Left lobe of liver (tissue), 2 donors: ENCODE measurements at places on chromosomes 11 and 22.

DNA sequence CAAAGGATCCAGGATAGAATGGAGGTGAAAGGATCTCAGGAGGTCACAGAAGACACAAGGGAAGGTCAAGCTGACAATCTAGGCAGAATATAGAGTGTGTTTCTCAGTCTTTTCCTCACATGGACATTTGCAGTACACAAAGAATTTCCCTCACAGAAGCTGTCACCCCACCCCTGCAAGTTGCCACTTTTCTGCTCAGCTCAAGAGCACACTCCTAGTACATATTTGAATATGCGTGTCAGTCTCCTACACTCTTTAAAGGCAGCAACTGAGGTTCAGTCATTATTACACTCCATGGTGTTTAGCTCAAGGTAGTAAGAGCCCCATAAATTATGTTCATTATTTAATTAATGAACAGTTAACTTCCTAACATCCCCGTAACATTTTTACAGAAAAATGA, 59.1 kb downstream of the ETS1 start:
- DNase-seq = no peak

DNA sequence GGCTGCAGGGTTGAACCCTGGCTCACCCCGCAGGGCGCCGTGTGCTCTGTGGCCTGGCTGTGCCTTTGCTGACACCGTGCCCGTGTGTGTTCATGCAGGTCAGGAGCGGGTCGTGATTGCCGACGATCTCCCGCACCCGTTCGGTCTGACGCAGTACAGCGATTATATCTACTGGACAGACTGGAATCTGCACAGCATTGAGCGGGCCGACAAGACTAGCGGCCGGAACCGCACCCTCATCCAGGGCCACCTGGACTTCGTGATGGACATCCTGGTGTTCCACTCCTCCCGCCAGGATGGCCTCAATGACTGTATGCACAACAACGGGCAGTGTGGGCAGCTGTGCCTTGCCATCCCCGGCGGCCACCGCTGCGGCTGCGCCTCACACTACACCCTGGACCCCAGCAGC, 47.0 kb upstream of the PPP6R3 start:
- DNase-seq = peak; percentile 73

DNA sequence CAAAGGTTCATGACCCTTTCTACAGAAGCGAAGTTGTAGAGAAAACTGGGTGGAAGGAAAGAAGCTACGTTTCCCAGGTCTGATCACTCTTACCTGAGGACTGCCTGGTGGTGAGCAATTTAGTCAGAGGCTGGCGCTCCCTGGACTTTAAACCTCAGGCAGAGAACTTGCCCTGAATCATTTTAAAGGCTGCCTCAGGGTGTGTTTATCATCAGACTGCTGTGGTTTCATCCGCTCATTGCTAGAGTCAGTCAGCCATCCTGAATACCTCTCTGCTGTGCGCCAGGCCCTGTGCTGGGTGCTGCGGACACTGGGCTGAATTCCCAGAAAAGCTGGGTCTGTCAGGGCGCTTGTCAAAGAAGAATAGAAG, 2.7 kb downstream of the DTX4 start:
- peak; percentile 61 for DNase-seq

- no peak for DNase-seq
Observed at GRCh38 chr11:12922980-12923507, 86.1 kb upstream of the RASSF10 start.

GRCh38 chr22:20090730-20091240, 10.7 kb downstream of the DGCR8 start:
- no peak for DNase-seq

GRCh38 chr11:86999388-86999787, 38.3 kb upstream of the TMEM135 start:
- DNase-seq = no peak

GRCh38 chr11:109001585-109001984, 336.7 kb downstream of the DDX10 start:
- no peak for DNase-seq

GRCh38 chr11:125343718-125344131, 152.3 kb downstream of the FEZ1 start:
- no peak for DNase-seq
